Astrocyte of the spinal cord (primary cell): ENCODE measurements at places on chromosomes 7 and 10.

DNA sequence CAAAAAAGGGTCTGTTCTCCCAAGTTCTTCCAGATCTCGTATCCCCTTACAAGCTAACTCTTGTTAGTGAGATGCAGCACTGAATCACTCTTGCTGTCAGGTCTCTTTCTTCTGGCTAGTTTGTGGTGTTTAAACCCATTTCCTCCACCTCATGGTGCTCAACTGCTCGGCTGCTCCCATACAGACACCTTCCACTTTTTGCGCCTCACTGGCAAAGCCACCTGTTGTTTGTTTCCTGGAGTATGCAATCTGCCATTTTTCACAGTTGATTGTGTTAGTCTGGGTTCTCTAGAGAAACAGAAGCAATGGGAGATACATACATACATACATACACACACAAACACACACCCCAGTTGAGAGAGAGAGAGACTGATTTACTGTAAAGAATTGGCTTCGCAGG, 124.4 kb upstream of the SP8 start:
- no peak for DNase-seq

DNA sequence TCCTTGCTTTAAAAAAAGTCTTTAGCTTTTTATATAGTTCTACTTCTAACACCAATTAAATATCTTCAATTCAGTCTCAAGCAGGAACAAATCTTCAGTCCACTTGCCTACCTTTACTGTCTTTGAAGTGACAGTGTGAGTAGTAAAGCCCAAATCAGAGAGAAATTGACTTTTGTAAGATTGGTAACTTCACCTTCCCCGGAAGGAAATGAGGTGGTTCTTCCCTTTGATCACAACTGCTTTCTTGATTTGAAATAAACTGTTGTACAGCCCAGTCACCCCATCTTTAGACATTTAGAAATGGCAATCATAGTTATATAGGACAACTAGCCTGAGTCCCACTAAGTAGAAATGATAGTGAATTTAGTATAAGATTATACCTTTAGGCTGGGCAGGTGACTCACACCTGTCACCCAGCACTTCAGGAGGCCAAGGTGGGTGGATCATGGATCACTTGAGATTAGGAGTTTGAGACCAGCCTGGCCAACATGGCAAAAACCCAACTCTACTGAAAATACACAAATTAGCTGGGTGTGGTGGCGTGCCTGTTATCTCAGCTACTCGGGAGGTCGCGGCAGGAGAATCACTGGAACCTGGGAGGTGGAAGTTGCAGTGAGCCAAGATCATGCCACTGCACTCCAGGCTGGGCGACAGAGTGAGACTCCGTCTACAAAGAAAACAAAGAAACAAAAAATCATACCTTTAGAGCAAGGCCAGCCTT, 4.7 kb downstream of the FAS start:
- no peak for DNase-seq

- peak; percentile 55 for DNase-seq
Measured at GRCh38 chr10:24467605-24468004, 256.1 kb downstream of the ARHGAP21 start.

- DNase-seq: peak; percentile 82
Measured at GRCh38 chr7:149495785-149496641, 1.6 kb downstream of the ZNF746 start.

DNA sequence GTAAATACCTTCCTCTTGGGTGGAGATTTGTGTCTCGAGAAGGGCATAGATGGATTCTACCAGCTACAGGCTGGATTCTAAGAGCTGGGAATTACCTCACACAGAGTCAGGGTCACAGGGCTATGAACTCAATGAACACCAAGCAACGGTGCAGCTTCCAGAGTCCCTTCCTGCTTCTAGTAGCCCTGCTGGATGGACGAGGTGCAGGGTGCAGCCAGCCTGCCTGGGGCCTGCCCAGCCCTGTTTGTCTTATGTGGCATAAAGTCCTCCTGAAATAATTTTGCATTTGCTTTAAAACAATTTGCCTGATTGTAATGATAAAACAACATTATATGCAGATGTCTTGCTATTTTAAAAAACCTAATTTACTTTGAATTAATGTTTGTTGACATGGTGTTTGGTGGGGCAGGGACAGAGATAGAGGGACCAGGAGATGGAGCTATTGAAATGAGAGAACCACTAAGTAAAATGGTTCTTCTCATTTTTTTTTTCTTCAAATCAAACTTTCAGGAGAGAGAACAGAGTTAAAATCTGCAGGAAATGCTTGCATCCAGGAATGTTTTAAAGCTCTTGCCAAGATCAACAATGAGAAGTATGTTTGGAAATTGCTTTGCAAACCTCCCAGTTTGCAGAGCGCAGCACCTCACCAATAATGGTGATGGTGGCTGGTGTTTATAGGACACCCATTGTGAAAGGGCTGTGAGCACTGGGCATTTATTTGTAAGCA, 305.4 kb upstream of the PODXL start:
- peak; percentile 80 for DNase-seq

- no peak for DNase-seq
Measured at GRCh38 chr7:16718111-16718656, 35.4 kb upstream of the TSPAN13 start.

DNA sequence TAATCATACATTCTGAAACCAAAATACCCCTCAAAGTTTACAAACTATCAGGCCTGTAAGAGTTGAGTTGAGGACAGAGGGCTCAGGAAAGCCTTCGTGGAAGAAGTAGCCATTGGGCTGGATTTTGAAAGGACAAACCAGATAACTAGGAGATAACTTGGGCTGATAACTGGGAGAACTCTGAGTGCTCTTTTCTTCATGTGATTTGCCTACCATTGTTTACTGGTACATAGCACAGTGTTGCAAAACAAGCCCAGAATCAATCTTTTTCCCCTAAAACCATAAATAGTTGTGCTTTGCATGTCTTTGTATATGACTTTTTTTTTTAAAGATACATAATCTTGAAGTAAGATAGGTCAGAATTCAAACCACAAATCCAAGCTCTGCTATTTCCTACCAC, 106.7 kb upstream of the ITGB1 start:
- no peak for DNase-seq

GRCh38 chr7:55774327-55775050, 88.1 kb downstream of the SEPTIN14 start:
- peak; percentile 1 for DNase-seq

GRCh38 chr7:39688611-39689480, 65.5 kb downstream of the RALA start:
- DNase-seq: no peak

GRCh38 chr7:41979834-41980307, 257.1 kb downstream of the GLI3 start:
- DNase-seq: peak; percentile 62

- no peak for DNase-seq
Measured at GRCh38 chr10:70772627-70773026, 12.6 kb downstream of the TBATA start.
